ENCODE measurements at places on chromosomes 1 and 21.

DNA sequence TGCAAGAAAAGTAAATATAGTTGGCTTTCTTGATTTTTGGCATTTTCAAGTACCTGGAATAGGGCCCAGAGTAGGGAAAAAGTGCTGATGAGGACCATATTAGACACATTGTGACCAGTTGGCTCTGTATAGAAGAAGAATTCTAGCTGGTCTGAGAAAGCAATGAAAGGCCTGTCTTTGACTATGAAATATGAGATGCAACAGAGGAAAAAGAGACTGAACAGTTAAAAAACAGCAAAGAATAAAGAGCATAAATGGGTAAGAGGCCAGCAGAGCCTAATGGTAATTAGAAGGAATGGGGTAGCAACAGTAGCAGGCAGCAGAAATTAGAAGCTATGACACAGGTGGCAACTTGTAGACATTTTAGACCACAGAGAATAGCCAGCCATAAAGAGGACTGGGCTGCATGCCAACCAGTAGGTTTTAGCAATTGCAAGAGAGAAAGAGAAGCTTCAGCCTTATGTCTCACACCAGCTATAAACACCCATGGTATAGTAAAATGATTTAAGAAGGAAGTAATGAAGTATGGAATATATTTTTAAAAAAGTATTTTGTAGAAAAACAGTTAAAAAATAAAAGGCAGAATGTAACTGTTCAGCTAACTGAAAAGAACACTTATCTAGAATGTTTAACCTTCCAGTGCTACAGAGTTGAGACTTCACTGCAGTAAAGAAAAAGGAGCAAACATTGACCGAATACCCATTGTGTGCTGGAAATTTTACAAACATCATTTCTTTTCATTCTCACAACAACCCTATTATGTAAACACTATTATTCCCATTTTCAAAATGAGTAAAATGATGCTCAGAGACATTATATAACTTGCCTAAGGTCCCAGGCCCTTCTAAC is 114.1 kb downstream of the LHX4 start:
- DNase-seq: no peak

DNA sequence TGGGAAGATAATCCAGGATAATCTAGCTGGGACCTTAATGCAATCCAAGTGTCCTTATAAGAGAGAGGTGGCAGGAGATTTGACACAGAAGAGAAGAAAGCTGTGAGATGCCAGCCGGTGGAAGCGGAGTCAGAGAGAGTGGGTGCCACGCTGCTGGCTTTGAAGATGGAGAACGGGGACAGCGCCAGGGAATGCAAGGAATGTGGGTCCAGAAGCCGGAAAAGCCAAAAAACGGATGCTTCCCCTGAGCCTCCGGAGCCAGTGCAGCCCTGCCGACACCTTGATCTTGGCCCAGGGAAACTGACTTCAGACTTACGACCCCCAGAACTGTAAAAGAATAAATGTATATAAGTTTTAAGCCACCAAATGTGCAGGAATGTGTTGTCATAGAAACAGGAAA is 152.6 kb downstream of the ZNF281 start:
- no peak for DNase-seq

- no peak for DNase-seq
Observed at GRCh38 chr1:211352985-211353515, 26.4 kb downstream of the TRAF5 start.

DNA sequence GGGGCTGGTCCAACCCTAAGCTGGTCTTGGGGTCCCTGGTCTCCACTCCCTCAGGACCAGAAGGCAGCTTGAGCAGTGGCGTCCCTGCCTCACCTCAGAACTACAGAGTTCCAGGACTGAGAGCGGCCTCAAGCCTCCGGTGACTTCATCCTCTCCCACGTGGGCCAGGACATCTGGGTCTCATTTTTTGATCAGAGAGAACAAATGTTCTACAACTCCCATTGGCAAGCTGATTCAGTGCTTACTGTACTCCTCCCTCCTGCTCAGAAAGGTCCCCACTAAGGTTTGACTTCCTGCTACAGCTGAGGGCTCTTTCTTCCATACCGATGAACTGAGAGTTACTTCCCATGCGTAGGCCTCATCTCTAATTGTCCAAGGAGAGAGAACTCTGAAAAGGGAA is 78.5 kb downstream of the PLXNA2 start:
- DNase-seq: no peak

DNA sequence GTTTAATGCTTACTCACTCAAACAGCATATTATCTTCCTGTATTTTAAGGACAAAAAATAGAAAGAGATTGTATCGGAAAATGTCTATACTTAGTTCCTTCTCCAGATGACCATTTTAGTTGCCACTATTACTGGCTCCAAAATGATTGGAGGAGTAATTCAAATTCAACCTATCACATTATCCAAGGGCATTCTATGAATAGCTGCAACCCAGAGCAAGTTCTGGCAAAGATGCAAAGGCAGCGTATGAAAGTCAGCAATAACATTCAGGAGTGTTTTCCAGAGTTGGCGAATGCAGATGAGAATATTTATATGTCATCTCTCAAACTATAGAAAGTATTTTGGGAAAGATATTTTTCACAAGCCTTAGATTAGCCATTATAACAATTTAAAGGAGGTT is 389.8 kb upstream of the ADGRL2 start:
- no peak for DNase-seq

GRCh38 chr21:45554477-45555175 is 12.4 kb upstream of the SLC19A1 start:
- peak; percentile 85 for DNase-seq

DNA sequence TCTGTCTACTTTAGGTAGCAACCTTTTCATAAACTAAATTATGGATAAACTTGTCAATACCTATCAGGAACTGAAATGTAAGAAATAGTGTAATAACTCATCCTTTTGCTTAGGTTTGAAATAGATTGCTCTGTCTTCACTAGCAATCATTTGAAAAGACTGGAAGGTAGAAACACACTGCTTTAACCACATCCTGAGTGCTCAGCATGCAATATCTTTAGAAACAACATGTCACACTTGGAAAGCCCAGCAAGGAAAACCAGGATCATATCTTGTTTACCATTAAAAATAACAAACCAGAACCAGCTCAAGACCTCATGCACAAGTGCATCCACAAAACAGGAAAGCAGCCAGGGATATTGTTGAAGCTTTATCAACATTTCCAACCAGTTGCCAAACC is 3.6 kb downstream of the KCNJ6 start:
- DNase-seq: no peak

DNA sequence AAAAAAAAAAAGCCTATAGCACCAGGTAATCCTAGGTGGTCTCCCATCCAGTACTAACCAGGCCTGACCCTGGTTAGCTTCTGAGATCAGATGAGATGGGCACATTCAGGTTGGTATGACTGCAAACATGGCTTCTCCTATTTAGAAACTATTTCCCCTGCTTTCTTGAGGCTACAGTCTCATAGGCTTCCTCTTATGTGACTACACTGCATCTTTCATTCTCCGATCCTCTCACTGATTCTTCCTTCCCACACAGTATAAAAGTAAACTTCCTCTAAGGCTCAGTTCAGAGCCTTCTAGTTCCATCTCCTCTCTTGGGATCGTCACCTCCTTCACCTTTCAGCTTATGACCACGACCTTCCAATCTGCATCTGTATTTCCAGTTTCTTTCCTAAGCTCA is 30.4 kb upstream of the RNF2 start:
- no peak for DNase-seq

DNA sequence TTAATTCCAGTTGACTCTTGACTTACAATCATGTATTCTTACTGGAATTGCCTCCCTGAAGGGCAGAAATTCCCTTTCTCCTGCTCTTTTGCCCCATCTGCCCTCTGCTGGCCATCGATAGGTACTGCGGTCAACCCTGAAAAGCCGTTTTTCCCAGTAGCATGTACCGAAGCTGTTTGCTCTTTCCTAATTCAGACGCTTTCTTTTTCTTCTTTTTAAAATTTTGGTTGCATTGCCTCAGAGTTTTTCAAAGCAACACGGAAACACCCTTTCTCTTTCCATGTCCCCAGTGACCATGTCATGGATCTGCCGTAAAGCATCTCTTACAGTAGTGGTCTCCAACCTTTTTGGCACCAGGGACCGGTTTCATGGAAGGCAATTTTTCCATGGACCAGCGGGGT is 164.2 kb upstream of the C1orf21 start:
- no peak for DNase-seq

DNA sequence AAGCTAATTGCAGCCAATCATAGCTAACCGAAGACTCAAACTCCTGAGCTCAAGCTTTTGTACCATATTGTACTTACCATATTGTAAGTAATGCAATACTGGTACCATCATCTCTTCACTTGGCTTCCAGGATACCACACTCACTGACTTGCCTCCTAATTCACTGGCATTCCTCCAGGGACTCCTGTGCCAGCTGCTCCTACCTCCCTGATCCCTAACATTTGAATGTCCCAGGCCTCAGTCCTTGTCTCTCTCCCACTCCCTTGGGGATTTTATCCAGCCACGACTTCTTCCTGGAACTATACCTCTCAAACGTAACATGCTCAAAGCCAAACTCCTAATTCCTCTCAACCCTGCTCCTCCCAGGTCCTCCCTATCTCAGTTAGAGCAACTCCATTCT is 33.8 kb downstream of the USP48 start:
- no peak for DNase-seq

GRCh38 chr1:228490120-228491078 is 3.2 kb downstream of the RNF187 start:
- DNase-seq: no peak

- DNase-seq: no peak
Observed at GRCh38 chr1:216758161-216758560, 34.9 kb upstream of the ESRRG start.

- DNase-seq: no peak
Observed at GRCh38 chr1:34631126-34631525, 123.7 kb upstream of the GJB5 start.

GRCh38 chr1:37723390-37724078 is 31.2 kb downstream of the CDCA8 start:
- DNase-seq: no peak

- no peak for DNase-seq
Observed at GRCh38 chr1:221863635-221864034, 121.7 kb upstream of the DUSP10 start.

- DNase-seq: no peak
Observed at GRCh38 chr1:185495007-185495406, 178.0 kb upstream of the IVNS1ABP start.

GRCh38 chr1:232014941-232015340 is 388.4 kb downstream of the DISC1 start:
- DNase-seq: no peak

DNA sequence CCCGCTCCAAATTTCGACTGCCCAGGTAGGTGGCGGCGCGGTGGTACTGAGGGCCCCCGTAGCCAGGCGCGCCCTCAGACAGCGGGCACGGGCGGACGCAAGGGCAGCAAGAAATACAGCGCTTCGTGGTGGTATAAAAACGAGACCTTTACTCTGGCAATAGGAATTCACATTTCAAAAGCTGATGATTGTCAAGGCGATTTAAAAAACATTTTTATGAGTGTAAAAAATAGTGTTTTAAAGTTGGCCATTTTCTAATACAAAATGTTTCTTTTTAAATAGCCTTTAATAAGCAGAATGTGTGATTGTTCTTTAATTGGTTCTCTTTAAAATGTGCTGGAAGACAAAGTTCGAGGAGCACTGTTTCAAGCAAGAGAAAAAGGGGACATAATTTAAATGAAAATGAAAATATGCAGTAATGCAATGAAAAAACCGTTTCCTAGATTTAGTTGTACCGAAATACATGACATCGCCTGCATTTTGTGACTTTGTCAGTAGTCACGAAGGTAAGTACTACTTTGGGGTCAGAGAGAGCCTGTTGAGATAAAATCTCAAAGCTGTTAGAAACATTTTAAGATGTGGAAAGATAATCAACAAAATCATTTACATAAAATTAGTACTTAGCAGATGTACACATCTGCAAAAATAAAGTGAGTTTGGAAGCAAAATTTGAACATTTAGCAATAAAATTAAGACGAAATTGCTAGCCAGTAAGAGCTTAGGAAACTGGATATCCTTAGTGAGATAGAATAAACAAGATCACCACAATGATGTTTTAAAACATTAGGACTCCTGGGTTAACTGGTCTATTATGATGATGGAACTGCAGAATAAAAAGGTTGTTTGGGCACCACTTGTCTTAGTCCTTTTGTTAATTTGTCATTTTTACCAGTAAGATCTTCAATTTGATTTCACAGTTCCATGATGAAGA is 1.1 kb upstream of the PSMG1 start:
- DNase-seq: no peak

- DNase-seq: no peak
Observed at GRCh38 chr1:109879881-109880525, 30.6 kb upstream of the CSF1 start.

DNA sequence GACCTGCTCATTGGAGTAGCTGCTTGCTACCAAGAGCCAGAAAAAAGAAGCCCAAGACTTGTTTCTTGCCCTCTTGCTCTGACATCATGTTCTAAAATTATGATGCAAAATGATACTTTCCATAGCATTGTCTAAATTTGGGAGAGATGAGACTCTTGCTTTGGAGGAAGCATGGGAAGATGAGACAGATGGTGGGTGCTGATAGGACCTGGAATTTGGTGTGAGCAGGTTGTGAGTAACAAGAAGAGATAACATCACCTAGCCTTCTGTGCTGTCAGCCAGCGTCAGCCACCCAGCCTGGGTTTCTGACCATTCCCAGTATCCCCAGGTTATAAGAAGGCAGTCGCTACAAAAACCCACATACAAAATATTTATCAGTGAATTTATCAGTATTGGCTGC is 67.1 kb upstream of the GCLM start:
- DNase-seq: no peak

DNA sequence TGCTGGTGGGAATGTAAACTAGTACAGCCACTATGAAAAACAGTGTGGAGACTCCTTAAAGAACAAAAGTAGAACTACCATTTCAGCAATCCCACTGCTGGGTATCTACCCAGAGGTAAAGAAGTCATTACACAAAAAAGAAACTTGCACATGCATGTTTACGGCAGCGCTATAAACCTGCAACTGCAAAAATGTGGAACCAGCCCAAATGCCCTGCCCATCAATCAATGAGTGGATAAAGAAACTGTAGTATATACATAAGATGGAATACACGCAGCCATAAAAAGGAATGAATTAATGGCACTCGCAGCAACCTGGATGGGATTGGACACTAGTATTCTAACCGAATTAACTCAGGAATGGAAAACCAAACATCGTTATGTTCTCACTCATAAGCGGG is 51.0 kb downstream of the ZSWIM5 start:
- DNase-seq: no peak

- DNase-seq: no peak
Observed at GRCh38 chr1:159943908-159944622, 1.3 kb downstream of the IGSF9 start.

- DNase-seq: no peak
Observed at GRCh38 chr1:112371775-112372174, 24.2 kb upstream of the CTTNBP2NL start.

- DNase-seq: no peak
Observed at GRCh38 chr1:223374064-223374610, 10.2 kb upstream of the SUSD4 start.

DNA sequence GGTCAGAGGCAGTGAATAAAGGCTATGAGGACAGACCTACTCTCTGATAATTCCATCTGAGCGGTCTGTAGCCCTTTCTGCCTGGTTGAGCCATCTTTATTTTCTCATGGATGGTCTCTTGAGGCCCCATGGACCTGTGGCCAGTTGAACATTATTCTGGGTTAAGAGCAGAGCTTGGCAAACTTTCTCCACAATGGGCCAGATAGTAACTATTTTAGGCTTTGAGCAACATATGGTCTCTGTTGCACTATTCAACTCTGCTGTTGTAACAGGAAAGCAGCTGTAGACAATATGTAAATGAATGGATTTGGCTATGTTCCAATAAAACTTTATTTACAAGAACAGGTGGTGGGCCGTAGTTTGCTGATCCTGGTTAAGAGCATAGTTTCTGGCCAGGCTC is 62.7 kb downstream of the KAZN start:
- no peak for DNase-seq

GRCh38 chr1:83961571-83962295 is 37.2 kb downstream of the TTLL7 start:
- DNase-seq: no peak
